ENCODE measurements at places on chromosomes 5 and 9.

- no peak for DNase-seq
Observed at GRCh38 chr5:156812959-156813358, 37.1 kb upstream of the PPP1R2B start.

DNA sequence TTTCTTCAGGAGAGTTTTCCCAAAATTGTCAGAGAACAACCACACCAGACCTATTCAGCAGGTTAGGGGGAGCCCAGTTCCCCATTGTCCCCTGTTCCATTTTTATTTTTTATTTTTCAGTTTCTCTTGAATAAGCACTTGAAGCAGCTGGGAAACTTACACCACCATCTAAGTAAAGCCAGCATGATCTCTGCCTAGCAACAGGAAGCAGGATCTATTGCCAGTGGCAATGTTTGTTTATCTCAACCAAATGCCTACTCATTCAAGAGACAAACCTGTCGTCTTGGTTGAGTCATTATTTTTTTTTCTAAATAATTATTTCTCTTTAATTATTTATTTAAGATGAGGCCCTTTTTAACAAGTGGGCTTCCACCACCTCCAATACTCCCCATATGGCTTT, 379.3 kb downstream of the PLK2 start:
- DNase-seq, result no peak

GRCh38 chr5:123283031-123283430, 140.2 kb downstream of the CEP120 start:
- DNase-seq, result no peak

GRCh38 chr9:18721995-18722310, 248.0 kb downstream of the ADAMTSL1 start:
- no peak for DNase-seq

DNA sequence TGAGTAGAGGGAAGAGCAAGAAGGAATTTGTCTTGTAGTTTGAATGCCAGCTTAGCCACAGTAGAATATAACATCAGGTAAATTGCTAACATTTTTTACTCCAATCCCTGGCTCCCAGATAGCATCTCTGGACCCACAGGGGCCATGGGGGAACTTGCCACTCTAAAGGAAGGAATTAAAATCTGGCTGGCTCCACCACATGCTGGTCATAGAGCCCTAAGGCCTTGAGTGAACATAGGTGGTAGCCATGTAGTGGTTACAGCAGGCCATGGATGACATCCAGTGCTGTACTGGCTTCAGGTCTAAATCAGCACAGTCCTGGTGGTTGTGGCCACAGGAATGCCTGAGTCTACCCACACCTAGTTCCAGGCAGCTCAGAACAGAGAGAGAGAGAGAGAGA, 109.9 kb upstream of the RGMB start:
- no peak for DNase-seq

GRCh38 chr5:57009811-57010210, 57.9 kb upstream of the MIER3 start:
- no peak for DNase-seq

DNA sequence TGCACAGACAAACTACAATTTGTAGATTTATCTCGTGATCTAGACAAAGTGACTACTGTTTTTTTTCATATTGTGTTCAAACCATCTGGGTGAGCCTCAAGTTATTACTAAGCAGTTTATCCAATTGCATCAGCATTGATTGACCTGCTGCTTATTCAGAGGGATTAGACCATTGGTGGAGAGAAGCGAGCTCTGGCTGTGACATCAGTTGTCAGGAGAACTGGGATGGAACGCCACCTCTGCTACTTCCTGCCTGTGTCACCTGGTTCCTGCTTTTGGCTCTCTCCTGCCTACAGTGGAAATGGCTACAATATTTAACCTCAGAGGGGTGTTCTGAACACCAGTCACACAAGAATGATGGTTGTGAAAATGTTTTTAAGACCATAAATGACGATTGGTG, 12.1 kb downstream of the NR4A3 start:
- no peak for DNase-seq

- no peak for DNase-seq
Observed at GRCh38 chr5:176881816-176882566, 17.2 kb downstream of the HK3 start.

GRCh38 chr5:135655468-135655815, 76.7 kb upstream of the CXCL14 start:
- no peak for DNase-seq

- DNase-seq, result no peak
Observed at GRCh38 chr5:57434227-57434640, 48.4 kb downstream of the ACTBL2 start.

GRCh38 chr5:142613271-142613671, 72.6 kb downstream of the FGF1 start:
- DNase-seq, result no peak

DNA sequence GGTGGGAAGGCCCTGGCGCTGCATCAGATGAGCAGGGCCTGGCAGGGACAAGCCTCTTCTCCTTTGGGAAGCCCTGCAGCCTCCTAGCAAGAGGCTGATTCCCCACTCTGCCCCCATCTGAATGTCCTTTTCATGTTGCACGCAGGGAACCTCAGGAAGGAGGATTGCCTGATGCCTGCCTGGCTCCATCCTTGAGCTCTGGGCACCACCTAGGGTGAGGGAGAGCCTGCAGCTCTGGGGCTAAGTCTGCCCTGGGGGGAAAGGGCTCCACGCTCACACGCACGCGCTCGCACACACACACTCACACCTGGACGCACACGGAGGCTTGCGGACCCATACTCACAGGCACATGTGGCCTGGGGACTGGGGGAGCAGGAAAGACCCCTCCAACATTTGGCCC, 86.6 kb downstream of the LMX1B start:
- DNase-seq, result no peak

DNA sequence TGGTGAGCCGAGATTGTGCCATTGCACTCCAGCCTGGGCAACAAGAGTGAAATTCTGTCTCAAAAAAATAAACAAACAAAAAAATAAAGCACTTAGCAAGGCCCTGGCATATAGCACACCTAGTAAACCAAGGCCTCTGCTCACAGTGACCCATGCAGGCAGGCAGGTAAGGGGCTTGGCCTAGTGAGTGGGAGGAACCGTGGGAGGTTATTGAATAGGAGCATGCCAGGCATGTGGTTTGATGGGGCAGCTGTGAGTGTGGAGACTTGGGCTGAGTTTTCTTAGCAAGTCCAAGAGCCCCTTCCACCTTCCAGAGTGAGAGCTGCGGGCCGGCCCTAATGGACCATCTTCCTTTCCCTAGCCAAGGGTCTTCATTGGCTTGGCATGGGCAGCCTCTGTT, 4.5 kb upstream of the NDST1 start:
- no peak for DNase-seq

DNA sequence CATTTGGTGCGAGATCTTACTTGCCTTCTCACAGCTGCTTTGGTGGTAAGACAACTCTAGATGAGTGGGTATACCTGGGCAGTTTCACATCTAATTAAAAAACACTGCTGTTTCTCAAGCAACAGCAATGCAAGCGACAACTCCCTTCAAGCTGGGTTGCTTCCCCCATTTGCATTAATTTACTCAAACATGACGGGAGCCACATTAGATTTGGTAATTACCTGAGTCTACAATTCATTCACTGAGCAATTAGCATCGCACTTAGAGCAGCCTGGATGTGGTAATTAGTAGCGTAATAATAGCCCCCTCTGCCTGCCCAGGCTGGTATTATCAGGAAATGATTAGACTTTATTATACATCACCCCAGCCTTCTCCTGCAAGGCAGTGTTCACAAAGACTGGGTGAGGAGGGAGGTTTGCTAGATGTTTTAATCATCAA, 73.4 kb downstream of the FBXO38 start:
- no peak for DNase-seq

DNA sequence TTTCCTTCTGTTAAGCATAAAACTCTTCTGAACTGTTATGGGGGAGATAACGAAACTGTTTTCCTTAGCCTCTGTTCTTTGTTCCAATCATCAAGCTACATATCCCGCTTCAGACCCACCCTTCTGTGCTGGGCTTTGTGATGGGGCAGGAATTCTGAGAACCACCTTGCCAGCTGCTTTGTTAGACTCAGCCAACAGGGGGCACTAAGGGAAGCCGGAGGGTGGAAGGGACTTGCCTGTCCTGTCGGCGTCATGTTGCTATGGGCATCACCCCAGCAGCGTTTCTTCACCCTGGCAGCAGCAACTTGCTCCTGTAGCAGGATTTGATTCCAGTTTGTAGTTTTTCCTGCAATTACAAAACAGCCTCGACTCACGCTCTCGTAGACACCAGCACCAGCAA, 169.1 kb downstream of the CAAP1 start:
- no peak for DNase-seq

- DNase-seq, result no peak
Observed at GRCh38 chr9:122125509-122126330, 32.6 kb upstream of the TTLL11 start.

GRCh38 chr5:178519155-178519554, 71.0 kb downstream of the COL23A1 start:
- no peak for DNase-seq

GRCh38 chr5:42721484-42721883, 35.1 kb upstream of the CCDC152 start:
- DNase-seq, result no peak

DNA sequence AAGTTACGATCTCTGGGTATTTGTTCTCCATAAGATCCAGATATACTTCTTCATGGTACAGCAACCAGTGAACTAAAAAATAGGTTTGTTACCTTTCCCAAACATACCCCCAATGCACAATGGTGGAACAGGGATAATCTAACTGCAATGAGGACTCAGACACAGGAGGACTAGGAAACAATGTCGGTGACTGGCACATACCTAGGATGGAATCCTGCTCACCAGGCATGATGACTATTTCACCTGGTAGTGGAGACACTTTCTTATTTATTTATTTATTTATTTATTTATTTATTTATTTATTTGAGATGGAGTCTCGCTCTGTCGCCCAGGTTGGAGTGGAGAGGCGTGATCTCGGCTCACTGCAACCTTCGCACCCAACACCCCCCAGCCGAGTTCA, 159.9 kb upstream of the CCNH start:
- DNase-seq, result no peak

Measured in amygdala (tissue), 56 donors.